Natural killer cell (primary cell): ENCODE measurements at places on chromosomes 5 and 9. TPM values are rescaled to one million over a fixed set of nuclear protein-coding genes. Genes with fewer than 3 reads are reported as not detected.

- no peaks in the 10 kb centered on the region for H3K36me3 ChIP-seq
- no peak overlapping the region for H3K27ac ChIP-seq
- no peak overlapping the region for H3K4me3 ChIP-seq
- no peaks in the 10 kb centered on the region for H3K27me3 ChIP-seq
- DNase-seq: no peak
Measured at GRCh38 chr5:9166202-9167112, 379.4 kb downstream of the SEMA5A start.

GRCh38 chr5:53557386-53557785 lies 3.1 kb upstream of the NDUFS4 start:
- H3K4me3 ChIP-seq: no peak overlapping the region
- H3K27me3 ChIP-seq: peaks cover 5% of the 10 kb centered on the region
- H3K27ac ChIP-seq: no peak overlapping the region
- H3K4me1 ChIP-seq: peaks cover 6% of the 10 kb centered on the region

GRCh38 chr5:157735991-157736390 lies 4.8 kb downstream of the THG1L start:
- no peak overlapping the region for H3K4me3 ChIP-seq
- no peak for DNase-seq
- no peaks in the 10 kb centered on the region for H3K27me3 ChIP-seq
- peaks cover 6% of the 10 kb centered on the region for H3K36me3 ChIP-seq
- no peak overlapping the region for H3K27ac ChIP-seq
- peaks cover 8% of the 10 kb centered on the region for H3K4me1 ChIP-seq

DNA sequence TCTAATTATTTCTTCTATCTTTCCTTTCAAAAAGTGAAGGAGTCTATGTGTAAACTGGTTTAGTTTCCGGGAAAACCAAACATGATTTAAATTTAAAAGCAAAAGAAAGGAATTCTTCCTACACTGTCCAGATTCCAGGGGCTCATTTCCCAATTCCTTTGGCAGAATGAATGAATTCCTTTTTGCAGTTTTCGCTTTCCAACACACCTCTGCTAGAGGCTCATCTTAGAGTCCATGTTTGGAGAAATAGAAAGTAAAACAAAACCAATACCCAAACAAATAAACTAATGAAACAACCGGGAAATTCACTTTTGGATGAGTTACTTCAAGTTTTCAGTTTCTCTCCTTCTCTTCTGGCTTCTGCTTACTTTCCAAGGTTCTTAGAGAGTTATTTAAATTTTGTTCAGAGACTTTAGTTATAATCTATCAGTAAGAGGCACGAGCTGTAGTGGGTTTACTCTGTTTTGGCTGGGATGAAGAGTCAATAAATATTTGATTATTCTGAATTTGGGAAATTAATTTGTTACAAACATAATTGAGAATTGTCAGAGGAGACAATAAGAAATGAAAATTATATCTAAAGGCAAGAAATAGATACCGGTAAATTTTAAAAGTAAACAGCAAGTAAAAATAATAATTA lies 365.0 kb upstream of the CDH9 start:
- no peaks in the 10 kb centered on the region for H3K36me3 ChIP-seq
- no peaks in the 10 kb centered on the region for H3K4me1 ChIP-seq
- H3K4me3 ChIP-seq: no peak overlapping the region
- no peaks in the 10 kb centered on the region for H3K27me3 ChIP-seq
- no peak overlapping the region for H3K27ac ChIP-seq
- DNase-seq: no peak

Gene SUSD3
- 2.1 TPM for total RNA-seq

Gene SPINK13
- not detected for total RNA-seq

Gene RGS7BP
- not detected for total RNA-seq
